CD4-positive, alpha-beta T cell treated with Interleukin-21 for 1 hour (primary cell): ENCODE measurements at places on chromosomes 7 and 10.

DNA sequence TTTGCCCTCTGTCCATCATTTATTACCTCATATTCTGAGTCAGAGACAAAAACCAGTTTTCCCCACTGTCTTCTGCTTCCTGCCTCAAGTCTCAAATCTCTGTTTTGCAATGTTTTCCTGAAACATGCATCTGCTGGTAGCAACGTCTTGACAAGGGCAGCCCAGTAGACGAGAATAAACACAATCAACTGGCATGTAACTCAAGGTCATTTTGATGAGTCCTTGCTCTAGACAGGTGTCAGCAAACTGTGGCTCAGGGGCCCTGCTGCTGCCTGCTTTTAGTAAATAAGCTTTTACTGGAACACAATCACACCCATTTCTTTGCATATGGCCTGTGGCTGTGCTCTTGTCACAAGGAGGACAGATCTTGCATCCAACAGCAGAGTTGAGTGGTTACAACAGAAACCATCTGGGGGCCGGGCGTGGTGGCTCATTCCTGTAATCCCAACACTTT is 59.8 kb downstream of the ITIH5 start:
- DNase-seq = no peak

GRCh38 chr10:13173616-13174015 is 12.3 kb downstream of the MCM10 start:
- DNase-seq = no peak

DNA sequence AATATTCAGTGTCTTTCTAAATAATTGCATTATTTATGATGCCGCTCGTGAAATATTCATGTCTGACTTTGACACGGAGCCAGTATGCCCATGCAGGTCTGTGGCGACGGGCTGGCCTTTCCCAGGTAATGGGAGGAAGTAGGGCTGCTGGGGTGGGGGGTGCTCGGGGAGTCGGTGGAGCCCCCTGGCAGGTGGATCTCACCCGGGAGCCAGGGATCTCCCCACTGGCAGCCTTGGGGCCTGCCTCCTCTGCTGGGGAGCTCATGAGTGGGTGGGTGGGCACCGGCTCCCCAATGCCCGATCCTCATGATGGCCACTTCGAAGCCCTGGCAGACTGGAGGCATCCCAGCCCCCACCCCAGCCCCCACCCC is 52.8 kb downstream of the PWWP2B start:
- no peak for DNase-seq

GRCh38 chr10:96764425-96765060 is 44.2 kb upstream of the PIK3AP1 start:
- no peak for DNase-seq

DNA sequence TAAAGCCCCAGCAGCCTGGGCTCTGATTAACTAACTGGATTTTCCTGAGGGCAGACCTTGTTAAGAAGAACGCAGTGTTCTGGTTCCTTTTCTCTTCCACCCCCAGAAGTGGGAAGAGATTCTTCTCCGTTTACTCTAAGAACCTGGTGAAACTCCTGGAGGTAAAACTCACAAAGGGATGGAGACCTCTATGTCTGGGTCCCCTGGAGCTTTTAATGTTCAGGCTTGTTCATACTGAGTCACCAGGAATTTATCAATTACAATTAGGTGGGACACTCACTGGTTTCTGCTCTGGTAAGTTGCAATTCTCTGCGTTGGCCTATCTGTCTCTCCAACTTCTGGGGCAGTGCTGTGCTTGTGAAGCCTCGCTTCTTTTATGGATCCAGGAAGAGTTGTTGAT is 73.3 kb upstream of the CACNB2 start:
- no peak for DNase-seq

DNA sequence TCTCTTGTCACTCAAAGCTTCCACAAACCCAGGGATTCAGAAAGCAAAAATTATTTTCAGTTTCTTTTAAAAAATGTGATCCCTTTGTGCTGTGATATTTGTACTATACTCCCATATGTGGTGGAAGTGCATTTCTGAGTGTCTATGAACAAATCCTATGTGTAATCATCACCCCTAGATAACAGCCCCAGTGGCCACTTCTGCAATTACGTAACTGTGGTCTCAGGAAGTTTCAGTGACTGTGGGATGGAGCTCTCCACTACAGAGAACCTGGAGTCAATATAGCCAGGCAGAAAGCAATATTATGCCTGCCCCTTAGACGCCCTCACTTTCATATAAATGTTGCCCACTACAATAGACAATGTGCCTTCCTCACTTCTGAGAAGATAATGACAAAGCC is 1101.7 kb upstream of the GHITM start:
- no peak for DNase-seq

DNA sequence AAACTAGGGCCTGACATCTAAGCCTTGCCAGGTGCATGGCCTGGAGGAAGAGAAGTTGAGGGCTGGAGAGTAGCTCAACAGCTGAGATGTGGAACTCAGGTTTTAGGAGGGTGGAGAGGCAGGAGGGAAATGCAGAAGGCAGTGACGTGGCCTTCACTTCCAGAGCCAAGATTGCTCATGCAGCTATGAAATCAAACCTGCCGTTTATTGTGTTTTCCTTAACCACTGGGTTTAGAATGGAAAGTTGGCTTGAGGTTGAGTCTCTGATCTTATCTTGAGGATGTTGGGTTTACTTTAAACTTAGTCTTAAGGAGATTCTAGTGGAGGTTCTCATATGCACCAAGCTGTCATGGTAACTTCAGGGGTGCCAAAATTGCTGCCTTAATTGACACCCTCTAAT is 178.6 kb downstream of the SORCS3 start:
- no peak for DNase-seq

DNA sequence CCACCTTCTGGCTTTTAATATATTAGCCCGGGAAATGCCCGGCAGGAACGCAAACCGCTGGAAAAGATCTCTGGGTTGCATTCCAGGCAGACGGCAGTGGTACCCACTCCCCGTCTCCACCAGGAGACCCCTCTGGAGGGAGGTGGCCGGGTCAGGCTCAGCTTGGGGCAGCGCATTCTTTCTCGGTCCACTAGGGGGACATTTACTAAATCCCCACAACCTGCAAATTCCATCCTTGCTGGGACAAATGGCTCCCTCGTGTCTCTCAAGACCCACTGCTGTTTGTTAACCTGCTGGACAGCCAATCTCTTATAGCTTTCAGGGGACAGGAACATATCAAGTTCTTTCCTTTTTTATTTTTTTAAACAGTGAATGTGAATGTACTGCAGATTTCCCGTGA is 45.8 kb upstream of the CARD11 start:
- no peak for DNase-seq

DNA sequence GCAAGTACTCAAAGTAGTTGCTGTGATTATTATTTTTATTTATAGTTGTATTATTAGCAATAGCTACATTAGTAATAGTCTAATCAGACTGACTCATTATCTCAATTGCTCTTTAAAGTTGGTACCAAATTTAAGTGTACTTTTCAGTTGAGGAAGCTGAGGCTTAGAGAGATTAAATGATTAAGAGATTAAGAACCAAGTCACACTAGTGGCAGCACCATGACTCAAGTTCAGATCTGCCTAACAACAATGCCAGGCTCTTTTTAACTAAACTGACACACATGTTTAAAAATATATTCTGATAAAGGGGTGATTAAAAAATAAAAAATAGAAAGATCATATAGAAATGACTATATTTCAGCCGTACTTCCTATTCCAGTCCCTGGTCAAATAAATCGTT is 42.0 kb downstream of the FZD1 start:
- DNase-seq = no peak

DNA sequence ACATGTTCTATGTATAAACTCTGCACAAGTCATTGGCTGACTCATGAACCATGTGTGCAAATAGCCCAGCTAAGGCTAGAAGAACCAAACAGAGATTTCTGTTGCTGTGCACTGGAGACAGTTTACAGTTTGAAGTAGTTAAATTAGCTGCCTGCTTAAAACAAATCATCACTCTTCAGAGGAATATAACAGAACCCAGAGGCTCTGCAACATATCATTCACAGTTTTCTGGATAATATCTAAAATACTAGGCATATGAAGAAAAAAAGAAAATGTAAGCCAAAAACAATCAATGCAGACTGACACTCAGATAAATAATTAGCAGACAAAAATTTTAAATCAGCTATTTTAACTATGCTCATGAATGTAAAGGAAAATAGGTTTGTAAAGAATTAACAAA is 23.6 kb upstream of the FAM204A start:
- no peak for DNase-seq

DNA sequence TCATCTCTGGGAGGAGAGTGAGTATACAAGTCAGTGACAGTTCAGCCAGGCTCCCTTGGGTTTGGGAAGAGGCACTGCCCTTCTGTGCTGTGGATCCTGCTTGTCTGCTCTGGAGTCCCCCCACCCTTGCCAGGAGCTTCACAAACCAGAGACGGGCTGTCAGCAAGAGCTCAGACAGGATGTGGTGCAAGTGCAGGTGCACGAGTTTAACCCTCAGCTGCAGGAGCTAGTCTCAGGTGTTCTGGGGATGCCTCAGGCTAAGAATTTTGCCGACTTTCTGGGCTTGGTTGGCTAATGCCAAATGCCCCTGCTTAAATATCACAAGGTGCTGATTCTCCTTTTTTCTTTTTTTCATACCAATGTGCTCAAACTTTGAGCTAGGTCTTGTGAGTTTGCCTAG is 22.3 kb downstream of the ZNF783 start:
- peak; percentile 65 for DNase-seq

- DNase-seq = no peak
Measured at GRCh38 chr10:104317269-104317710, 21.0 kb downstream of the ITPRIP start.

DNA sequence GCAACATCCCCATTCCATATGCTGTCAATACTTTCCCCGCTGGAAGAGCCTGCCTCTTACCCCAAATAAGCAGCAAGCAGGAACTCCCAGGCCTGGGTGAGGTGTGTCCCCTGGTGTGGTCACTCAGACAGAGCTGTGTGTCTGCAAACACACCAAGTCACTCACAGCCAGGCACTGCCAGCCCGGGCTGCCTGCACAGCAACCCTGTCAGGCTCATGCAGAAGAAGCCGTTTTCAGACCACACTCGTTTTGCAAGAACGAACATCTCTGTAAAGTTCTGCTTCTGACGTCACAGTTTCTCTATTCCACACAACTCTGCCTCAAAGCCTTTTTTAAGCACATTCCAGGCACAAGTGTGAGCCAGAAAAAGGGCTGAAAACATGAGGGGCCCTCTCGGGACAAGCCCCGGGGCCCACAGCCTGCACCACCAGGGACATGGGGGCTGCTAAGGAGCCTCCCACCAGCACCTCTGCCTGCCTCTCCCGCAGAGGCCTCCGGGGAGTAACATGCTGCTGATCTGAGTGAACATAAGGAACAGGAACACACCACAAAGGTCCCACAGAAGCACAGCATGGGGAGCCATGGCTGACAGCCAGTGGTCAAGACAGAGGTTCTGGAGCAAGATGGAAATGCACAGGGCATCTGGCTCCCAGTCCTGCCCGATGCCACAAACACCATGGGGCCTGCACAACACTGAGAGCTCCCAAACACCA is 11.4 kb downstream of the PTPRN2 start:
- no peak for DNase-seq

- no peak for DNase-seq
Measured at GRCh38 chr10:113856563-113856962, 2.1 kb downstream of the NHLRC2 start.

GRCh38 chr10:36669615-36670352 is 455.6 kb upstream of the ANKRD30A start:
- DNase-seq = no peak

DNA sequence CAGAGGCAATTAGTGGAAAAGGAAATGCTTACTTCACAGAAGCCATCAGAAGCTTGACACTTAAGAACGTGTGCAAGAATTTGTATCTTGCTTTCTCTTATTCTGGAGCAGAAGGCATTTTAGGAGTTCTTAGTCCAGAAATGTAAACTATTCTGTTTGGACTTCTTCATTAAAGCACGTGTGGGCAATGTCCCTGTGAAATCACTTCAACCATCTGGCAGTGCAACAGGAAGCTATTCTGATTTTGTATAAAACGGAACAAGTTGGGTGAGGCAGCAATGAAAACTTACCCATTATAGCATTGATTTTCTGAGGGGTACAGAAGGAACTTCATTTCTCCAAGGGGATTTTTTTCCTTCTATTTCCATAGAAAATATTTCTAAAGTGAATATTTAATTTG is 21.3 kb upstream of the ARHGAP21 start:
- DNase-seq = no peak

- no peak for DNase-seq
Measured at GRCh38 chr10:51852297-51852696, 152.9 kb upstream of the CSTF2T start.

GRCh38 chr10:86952106-86952505 is 5.3 kb downstream of the MMRN2 start:
- no peak for DNase-seq

DNA sequence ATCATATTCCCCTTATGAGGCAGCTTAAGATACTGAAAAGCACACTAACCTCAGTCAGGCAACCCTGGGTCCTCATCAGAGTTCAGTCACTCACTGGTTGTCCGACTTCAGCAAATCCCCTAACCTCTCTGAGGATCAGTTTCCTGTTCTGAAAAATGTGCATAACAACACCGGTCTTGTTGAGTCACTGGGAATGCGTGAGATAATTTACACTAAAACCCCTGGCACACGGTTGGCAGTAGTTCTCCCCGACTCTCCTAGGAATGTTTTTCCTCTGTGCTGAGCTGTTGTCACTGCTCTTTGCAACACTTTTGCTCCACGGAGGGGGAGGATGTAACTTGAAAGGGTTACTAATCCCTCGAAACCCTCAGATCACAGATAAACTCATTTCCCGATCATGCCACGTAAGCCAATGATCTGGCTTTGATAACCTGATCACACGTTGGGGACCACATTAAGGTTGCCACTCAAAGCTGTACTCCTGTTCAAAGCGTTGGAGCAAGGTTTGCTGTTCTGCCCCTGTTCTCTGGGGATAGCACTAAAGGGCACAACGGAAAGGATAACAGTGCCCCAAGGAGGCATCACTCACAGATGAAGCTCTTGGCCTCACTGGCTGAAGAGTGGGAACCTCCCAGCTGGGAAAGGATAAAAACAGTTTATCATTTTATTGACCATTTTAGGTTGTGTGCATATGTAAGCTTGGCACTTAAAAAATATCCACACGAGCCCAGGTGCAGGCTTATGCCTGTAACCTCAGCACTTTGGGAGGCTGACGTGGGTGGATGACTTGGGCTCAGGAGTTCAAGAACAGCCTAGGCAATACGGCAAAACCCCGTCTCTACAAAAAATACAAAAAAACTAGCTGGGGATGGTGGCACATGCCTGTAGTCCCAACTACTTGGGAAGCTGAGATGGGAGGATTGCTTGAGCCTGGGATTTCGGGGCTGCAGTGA is 5.0 kb upstream of the RBM17 start:
- DNase-seq = peak; percentile 68

GRCh38 chr7:100432053-100432452 is 2.4 kb downstream of the MEPCE start:
- no peak for DNase-seq

DNA sequence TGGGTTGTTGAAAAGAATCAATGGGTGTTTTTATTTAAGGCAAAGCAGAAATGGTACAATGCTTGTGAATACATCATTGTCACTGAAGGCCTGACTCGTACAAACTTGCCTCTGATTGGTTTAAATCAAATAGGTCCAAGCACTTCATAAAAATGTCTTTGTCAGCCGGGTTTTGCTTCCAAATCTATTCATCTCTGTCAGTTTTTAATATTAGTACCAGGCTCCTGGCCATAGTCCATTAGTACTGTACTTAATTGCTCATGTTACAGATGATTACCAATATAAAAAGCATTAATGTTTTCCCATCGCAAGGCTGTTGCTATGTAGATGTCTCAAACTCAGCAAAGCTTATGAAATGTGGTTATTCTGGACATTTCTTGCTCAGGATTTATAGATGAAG is 171.9 kb downstream of the ARID5B start:
- no peak for DNase-seq
